ENCODE measurements at places on chromosomes 3 and 15.

DNA sequence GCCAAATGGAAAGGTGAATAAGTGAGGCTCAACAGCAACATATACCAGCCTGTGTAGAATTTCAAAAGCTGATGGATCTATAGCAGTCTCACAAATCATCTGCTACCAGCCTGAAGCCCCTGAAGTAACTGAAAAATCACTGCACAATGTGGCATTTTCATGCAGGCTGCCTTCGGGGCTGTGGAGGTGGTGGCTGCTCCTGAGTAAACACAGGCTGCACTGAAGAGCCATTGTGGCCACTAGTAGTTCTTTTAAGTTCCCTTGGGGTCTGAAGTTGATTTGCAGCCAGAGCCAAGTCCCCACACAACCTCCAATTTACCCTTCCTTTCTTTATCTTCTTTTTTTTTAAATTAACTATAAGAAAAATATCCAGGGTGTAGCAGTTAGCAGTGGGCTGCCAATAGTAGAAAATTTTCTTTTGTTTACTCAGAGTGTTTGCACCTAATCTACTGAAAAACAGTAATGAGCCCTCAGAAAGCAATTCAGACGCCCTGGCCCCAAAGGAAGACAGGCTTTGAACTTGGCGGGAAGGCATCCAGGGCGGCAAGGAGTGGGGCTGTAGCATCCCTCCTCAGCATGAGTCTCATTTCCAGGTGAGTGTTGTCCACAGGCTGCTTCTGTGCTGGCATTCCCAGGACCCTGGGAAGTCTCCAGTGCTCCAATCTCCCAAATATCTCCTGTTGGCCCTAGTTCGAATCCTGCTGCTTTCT is 13.3 kb upstream of the SUSD5 start:
- peak; percentile 29 for DNase-seq

GRCh38 chr3:185865247-185865646 is 40.4 kb upstream of the IGF2BP2 start:
- no peak for DNase-seq

GRCh38 chr3:24829629-24830229 is 335.1 kb upstream of the THRB start:
- no peak for DNase-seq

DNA sequence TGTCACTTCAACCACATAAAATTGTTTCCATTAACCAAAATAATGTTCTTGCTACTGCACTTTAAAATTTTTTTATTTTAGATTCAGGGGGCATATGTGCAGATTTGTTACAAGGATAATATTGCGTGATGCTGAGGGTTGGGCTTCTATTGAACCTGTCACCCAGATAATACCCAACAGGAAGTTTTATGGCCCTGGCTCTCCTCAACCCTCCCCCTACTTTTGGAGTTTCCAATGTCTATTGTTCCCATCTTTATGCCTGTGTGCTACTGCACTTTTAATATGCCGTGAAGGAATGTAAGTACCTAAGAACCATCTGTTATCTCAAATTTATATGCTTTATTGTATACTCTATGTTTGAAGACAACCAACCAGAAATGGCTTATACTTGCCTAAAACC is 42.0 kb upstream of the IMPG2 start:
- no peak for DNase-seq

- DNase-seq, result no peak
Measured at GRCh38 chr15:40323953-40324937, 753 bp downstream of the INAFM2 start.

DNA sequence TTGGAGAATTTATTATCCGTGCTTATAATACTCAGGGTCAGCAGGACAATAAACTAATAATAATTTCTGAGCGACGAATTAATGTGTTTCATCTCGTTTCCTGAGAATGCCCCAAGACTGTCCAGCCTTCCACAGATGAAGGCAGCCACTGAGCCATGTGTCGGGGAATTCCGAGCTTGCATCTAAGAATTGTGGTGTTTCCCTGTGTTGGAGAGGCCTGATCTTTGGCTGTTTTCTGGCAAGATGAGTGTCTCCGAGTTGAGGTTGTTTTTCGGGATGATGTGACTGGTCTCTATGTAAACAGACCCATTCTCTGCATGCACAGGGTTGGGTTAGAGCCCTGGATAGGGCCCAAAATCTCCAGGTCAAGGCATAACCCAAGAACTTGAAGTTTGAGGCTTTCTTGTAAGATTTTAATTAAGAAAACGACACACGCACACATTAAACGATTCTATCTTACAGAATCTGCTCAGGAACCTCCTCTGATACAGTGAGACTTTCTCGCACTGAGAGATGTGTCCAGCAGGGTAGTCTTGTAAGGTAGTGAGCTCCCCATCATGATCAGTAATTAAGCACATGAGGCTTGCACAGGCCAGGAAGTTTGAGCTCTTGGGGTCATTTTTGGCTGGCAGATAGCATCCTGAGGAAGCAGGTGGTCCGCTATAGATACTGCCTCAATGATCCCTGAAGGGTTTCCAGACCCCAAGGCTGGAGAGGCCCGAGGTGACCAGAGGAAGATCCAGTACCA is 14.4 kb downstream of the FGD5 start:
- no peak for DNase-seq

DNA sequence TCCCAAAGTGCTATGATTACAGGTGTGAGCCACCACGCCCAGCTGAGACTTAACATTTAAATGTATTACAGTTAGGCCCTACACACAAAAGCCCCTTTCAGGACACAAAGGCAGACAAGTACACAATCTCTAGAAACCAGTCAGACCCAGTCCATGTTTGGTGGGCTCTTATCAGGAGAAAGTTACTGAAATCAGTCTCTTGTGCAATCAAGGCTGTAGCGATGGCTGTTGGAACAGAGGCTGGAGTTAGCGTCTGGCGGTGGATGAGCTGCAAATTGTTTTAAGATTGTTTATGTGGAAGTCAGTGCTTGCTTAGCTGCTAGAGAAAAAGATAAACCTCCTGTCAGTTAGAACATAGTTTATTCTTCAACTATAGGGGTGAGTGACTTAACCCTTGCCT is 89.5 kb upstream of the SNRPN start:
- DNase-seq, result no peak

DNA sequence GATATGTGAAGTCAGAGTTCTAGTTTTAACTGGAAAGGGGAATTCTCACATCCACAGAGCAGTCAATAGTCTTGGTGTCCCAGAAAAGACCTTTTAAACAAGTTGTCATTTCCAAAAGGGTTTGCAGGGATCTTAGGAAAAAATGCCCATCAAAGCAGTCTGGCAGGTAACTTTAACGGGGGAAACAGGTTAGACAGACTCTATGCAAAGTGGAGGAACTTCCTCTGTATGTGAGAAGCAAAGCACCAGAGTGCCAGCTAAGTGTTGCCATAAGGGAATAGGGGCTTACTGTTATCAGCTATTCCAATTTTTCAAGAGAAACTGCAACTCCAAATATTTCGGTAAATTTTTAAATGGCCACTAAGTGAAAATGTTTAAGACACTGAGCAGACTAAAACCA is 307.9 kb upstream of the MDFIC2 start:
- DNase-seq, result no peak

- no peak for DNase-seq
Measured at GRCh38 chr15:41839781-41840491, 1.3 kb downstream of the PLA2G4B start.

GRCh38 chr15:57160823-57161560 is 215.3 kb upstream of the CGNL1 start:
- DNase-seq, result no peak

DNA sequence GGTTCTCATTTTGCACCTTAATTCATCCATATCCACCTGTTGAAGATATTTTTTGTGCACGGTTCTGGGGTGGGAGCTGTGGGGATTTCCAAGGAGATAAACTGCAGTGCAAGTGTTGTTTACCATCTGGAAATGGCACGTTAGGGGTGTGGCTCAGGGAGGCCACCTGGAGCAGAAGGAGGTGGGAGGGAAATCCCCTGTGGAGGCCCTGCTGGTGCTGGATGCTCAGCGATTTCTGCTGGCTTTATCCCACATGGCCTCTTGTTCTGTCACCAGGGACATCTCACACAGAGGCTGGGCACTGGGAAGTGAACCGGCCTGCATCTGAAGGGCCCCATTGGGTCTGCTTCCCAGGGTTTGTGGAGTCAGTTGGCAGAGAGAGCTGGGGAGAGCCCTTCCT is 24.3 kb downstream of the TRPM1 start:
- peak; percentile 62 for DNase-seq

DNA sequence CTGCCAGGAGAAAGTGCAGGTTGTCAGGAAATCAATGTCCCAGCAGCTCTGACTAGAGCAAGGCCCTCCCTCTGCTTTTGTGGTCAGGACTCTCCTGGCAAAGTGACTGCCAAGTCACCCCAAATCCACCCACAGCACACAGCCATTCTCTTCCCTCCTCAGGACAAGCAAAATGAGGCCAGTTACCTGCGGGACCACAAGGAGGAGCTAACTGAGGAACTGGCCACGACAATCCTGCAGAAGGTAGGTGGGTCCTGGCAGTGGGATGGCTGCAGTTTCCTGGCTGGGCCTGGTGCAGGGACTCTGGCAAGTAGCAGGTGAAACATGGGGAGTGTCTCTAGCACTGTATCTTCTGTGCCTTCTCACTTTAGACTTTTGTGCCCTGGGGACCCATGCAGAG is 142.5 kb upstream of the EIF1B start:
- no peak for DNase-seq

GRCh38 chr15:82944056-82944455 is 8.5 kb downstream of the HOMER2 start:
- no peak for DNase-seq

DNA sequence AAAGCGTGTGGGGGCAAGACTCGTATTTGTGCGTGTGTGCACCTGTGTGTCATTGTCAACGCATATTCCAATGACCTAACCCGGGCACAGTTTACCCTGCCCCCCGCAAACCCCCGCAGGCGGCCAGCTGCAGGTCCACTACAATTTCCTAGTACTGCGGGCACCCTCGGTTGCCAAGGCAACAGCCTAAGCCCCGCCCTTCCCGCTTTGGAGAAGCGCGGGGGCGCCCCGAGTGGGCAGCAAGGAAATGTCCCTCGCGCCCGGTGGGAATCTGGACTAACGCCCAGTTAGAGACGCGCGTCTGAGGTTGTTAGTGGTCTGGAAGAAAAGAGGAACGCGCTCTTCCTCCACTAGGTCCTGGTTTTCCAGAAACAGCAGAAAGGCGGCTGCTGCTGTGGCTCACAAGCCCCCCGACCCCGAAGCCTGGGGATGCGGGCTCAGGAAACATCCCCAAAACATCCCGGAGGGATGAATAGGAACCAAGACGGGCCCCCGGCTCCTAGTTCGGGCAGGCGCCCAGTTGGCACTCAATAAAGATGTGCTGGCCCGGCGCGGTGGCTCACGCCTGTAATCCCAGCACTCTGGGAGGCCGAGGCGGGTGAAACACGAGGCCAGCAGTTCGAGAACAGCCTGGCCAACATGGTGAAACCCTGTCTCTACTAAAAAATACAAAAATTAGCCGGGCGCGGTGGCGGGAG is 1.1 kb downstream of the ABHD14A start:
- no peak for DNase-seq

DNA sequence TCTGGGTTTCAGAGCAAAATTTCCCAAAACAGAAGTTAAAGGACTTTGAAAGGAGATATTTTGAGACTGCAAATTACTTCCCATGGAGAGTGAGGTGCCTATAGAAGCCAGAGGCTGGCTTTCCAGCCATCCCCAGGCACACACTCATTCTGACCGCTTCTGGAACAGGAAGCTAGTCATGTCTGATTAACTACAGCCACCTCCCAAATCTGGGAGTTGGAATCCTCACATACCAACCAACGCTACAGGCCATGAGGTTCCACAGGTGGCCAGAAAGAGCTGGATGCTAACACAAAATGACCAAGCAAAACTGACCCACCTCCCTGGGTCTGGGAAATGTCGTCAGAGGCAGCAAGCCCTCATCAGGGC is 87.2 kb downstream of the SNRK start:
- DNase-seq, result no peak

DNA sequence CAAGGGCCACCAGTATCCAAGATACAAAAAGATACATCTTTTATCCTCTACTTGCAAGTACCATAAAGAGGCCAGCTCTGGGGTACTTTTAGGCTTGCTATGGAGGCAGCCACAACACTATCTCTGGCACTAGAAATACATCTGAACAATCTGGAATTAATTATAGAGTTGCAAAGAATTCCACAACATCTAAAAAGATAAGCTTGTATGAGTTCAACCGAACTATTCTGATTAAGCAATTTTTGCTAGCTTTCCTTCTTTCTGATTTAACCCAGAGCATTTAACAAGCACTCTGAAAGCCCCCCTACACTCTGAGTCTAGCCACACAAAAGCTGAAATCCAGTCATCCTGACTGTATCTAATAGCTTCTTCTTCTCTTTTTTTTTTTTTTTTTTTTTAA is 95.4 kb downstream of the FRMD5 start:
- no peak for DNase-seq

DNA sequence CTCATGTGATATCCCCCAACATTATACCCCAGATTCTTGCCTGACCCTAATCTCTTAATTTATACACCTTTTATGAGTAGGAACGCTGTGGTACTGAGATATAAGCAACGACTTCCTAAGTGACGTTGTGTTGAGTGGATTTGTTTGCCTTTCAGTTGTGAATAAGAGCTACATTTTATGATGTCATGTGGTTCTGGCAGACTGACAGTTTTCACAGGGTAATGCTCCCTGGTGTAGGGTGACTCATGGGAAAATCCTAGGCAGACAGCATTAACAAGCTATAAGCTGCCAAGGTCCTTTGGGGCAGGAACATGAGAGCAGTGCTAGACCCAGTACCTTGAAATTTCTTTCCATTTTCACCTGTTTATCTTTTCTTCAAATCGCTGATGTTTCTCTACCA is 11.2 kb downstream of the C3orf52 start:
- no peak for DNase-seq

DNA sequence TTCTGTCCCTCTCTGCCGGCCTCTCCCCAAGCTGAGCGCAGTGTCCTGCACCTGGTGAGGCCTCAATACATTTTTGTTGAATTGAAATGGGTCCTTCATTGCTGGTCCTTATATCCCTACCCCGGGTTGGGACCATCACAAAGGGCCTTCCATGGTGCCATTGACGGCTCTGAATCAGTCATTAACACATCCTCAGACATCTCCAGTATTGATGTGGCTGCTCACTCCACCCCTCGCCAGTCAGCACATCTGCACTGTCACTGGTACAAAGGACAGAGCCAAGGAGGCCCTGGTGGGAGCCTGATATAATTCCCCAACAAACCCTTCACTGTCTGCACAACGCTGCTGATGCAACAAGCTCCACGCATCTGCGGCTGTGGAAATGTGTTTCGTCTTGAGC is 191.6 kb upstream of the TOPAZ1 start:
- no peak for DNase-seq

DNA sequence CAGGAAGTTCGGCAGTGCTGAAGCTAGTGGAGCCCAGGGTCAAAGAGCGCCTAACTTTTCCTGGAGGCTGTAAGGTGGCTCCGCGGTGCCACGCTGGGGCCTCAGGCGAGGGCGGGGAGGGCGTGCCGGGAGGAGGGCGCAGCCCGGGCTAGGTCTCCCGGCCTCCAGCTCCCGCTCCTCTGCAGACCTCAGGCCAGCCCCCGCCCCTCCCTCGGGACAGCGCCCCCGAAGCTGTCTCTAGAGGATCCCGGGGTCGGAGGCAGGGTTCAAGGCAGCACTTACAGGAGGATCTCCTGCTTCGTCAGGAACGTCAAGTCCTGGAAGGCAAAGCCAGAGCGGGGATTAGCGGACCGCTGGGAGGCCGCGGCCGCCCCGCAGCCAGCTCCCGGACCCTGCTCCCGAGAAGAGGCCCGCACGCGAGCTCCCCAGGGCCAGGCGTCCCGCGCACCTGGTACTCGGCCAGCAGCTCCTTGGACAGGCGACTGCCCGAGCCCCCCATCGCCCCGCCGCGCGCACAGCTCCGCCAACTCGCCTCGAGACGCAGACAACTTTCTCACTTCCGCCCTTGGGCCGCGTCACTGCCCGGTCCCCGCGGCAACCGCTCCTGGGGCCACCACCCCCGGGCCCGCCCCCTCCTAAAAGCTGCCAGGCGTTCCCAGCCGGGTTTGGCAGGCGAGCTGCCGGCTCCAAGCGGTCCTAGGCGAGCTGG is at the start of gene CIB1:
TSS of gene CIB1 (minus strand) at position 555 of the 709 bp plus-strand sequence. CDS start at position 499, 56 bp downstream.
- DNase-seq, result no peak
